ENCODE measurements at places on chromosomes 6 and 20.

- DNase-seq: no peak
Observed at GRCh38 chr20:23652371-23652770, 14.6 kb upstream of the CST3 start.

GRCh38 chr6:15382712-15383111, 136.8 kb downstream of the JARID2 start:
- DNase-seq: no peak

- DNase-seq: no peak
Observed at GRCh38 chr6:139109558-139109957, 25.3 kb upstream of the HECA start.

DNA sequence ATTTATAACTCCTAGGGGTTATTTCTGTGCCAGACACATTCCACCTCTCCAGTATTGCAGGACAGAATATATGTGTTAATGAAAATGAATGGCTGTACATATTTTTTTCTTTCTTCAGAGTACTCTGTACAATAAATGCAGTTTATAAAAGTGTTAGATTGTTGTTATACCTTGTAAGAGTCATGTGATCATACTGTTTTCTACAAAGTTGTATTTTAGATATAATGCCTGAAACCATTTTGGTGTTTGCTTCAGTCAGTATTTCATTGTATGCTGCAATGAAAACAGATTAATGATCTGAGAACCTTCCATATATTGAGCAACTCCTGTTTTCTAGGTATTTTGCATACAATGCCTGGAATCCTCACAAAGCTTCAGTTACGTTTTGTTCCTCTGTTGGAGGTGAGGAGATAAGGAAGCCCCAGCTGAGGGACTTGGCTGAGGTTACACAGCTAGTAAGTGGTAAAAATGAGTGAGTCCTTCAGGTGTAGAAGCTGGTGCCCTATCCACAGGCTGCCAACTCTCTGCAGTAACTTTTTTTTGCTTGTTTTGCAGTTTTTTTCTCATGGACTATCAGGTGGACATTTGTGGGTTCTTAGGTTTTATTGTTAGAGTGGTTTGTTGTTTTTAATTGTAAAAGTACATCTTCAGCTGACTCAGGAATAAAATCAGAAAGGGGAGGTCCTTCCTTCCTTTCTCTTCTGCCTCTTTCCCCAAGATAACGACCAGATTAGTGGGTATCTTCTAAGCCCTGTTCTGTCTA, 11.6 kb downstream of the PDCD2 start:
- DNase-seq: no peak
